NCI-H2029 (cell line): ENCODE measurements at places on chromosomes 16 and 17.

DNA sequence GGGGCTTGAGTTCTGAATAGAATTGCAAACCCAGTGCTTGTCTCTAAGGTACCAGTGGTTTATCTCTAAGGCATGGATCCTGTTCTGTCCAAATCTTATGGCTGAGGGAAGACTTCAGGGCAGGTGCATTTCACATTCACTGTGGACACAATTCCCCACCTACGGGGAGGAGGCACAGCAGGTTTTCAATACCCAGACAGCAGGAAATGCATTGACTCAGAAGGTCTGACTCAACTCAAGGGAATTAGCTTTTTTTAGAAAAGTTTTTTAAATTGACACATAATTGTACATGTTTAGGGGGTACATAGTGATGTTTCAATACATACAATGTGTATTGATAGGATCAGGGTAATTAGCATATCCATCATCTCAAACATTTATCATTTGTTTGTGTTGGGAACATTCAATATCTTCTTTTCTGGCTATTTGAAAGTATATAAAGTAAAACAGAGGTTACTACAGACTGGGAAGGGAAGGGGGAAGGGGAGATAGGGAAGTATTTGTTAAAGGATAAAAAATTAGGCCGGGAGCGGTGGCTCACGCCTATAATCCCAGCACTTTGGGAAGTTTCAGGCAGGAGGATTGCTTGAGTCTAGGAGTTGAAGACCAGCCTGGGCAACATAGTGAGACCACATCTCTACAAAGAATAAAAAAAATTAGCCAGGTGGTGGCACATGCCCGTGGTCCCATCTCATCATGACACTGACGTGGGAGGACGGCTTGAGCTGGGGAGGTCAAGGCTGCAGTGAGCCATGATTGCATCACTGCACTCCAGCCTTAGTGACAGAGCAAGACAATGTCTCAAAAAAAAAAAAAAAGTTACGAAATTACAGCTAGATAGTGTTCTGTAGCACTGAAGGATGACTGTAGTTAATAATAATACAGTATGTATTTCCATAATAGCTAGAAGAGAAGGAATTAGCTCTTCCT, 54.9 kb downstream of the RGS9 start:
- no peak for DNase-seq

GRCh38 chr17:48617471-48618255, 2.6 kb upstream of the HOXB8 start:
- no peak for DNase-seq

DNA sequence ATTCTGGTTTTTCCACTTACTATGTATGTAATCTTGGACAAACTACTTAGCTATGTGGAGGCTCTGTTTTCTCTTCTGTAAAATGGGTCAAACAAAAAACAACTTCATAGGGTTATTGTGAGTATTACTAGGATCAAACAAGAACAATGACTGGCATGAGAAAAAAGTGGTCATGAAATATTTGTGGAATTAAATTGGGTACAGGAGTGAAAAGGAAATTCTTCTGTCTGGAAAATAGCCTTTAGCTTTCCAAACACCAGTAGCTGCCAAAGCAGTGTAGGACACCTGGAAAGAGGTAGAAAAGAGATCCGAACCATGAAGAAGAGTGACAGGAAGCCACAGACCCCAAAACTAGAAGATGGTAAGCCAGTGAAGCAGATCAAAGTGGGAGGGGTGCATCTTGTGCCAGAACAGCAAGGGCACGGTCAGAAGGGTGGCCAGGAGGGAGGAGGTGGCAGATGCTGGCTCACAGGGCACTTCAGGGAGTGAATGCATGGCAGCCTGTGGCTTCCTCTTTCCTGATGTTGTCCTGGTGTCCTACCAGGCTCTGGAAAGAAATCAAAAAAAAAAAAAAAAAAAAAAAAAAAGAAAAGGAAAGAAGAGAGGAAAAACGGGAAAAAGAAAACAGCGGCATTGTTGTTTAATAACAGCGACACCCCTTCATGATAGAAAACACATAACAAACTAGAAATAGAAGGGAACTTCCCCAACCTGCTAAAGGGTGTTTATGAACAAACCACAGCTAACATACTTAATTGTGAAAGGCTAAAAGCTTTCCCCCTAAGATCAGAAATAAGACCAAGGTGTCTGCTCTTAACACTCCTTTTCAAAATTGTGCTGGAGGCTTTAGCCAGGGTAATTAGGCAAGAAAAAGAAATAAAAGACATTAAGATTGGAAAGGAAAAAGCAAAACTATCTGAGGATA, 67.9 kb downstream of the PCTP start:
- DNase-seq = no peak

- no peak for DNase-seq
Observed at GRCh38 chr16:4902038-4902437, 34.9 kb downstream of the PPL start.

DNA sequence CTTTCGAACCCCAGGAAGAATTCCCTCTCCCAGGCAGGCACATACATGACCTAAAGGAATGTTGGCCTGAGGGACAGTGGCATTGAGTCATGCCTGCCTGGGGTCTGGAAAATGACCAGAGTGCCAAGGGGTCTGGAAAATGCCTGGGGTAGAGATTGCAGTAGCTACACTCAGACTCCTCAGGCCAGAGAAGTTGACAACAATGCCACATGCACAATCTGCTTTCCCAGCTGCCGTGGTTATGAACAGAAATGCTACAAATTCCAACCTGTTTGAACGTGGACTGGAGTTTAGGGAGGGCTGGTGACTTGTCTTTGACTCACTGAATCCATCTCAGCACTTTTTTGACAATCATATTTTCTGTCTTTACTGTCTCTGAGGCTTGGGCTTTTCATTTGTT, 250.0 kb downstream of the ABCC12 start:
- no peak for DNase-seq

GRCh38 chr17:75468291-75468754, 11.9 kb downstream of the TMEM94 start:
- DNase-seq = no peak

DNA sequence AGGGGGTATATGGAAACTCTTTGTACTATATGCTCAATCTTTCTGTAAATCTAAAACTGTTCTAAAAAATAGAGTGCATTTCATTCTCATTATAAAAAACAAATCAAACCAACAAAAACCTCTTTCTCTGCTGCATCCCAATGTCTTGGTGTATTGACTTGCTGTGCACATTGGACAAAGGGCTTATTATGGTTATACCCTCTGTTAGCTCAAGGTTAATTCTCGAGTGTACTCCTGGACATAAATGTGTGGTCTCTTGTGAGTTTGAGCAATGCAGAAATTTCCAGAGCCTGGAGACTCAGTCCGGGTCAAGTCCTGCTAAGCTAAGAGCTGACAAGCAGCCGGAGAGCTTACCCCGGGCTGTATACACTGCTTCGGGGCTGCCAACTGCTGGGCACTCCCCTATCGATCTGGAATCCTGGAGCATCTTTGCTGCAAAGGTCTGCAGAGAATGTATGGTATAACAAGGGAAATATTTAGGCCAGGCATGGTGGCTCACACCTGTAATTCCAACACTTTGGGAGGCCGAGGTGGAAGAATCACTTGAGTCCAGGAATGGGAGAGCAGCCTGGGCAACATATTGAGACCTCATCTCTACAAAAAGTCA, 66.2 kb upstream of the BRD7 start:
- DNase-seq = no peak

GRCh38 chr17:82697808-82698064, 762 bp downstream of the RAB40B start:
- no peak for DNase-seq

- peak; percentile 42 for DNase-seq
Observed at GRCh38 chr16:19113577-19114358, at the start of gene ITPRIPL2. Gene ITPRIPL2, plus strand, starts transcription at chr16:19113964. Its CDS starts 498 bp downstream, at chr16:19114462.

DNA sequence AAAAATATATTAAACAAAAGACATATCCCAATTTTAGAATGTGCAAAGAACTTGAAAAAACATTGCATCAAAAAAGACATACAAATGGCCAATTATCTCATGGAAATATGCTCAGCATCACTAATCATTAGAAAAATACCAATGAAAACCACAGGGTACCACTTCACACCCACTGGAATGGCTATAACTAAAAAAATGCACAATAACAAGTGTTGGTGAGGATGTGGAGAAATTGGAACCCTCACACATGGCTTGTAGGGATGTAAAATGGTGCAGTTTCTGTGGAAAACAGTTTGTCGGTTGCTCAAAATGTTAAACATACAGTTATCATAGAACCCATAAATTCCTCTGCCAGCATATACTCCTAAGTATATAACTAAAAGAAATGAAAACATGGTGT, 796 bp upstream of the PSMB6 start:
- DNase-seq = no peak

- no peak for DNase-seq
Observed at GRCh38 chr17:77285594-77286390, 145.0 kb downstream of the SEC14L1 start.

- no peak for DNase-seq
Observed at GRCh38 chr17:32279891-32280716, 14.5 kb downstream of the RHBDL3 start.

GRCh38 chr17:35731239-35731916, at the start of gene RASL10B:
Gene RASL10B, plus strand, starts transcription at chr17:35731639. Its CDS starts 3,546 bp downstream, at chr17:35735185.
- DNase-seq = peak; percentile 4

DNA sequence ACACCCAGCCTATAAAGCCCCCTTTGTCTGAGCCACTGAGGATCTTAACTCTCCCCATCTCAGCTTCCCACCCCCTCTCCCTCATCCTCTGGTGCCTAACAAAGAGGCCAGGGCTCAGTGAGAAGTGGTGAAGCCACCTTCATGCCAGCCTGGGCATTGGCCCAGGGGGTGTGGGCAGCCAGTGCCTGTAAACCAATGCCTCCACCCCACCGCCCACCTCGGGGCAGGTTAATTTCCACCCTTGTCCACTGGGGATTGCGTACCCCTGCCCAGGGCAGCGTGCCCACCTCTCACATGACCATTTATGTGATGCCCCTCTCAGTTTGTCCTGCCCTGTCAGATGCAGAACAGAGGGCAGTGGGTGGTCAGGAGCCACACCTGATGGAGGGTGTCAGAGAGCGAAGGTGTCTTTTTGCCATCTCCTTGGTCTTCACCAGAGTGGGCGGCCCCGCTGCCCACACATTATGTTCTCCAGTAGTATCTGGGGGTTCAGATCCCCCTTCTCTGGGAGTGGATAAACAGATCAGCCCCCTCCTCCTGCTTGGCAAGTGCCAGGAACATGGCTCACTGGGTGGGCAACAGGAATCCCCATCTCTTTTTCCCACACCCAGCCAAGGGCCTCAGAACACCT, 10.1 kb upstream of the ARHGAP23 start:
- DNase-seq = no peak

DNA sequence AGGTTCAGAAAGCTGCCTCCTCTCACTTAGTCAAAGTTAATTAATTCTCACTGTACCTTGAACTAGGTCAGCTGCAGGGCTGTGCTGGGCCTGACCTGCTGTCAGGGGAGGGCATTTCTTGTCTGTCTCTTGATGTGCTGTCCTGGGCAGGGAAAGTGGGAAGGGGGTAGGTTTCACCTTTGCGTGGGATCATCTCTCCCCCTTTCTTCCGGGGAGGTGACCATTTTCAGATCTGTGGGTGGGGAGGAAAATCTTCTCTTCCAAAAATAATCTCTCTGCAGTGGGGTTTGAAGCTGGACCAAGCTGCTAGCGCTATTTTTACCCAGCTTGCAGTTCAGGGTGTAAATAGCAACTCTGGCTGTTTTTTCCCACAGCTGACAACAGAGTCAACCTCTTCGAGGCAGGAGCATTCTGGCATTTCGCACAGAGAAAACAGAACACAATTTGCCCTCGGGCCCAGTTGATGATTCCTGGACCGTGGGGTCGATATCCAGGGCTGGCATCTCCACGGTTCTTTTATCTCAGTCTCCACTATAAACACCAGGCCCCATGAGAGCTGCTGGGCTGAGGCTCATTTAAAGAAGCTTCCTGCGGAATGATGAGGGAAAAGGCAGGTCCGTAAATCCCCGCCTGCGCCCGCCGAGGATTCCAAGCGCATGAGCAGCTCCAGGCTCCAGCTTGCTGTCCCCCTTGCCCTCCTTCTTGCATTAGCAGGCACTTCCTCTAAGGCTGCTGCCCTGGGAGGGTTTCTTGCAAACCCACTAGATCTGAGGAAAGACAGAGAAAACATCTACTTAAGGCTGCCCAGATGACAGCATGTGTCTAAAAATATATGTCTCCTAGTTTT, 93.9 kb downstream of the YPEL2 start:
- no peak for DNase-seq

DNA sequence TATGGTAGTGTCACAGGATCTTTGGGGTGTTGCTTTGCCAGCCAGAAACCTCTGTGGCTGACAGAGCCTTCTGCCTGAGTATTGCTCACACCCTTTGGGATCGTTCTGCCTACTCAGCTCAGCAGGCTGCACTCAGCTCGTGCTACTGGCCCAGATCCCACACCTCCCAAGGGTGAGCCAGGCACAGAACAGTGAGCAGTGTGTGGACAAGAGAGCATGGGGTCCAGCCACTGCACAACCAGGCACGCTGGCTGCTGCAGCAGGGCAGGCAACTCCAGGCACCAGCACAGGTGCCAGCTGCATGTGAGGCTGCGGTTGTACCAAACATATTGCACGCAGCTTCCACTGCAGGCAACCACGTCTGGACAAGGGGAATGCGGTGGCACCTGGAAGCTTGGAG, 84.9 kb downstream of the CYB561 start:
- no peak for DNase-seq

- DNase-seq = no peak
Observed at GRCh38 chr17:35738519-35739133, 7.2 kb downstream of the RASL10B start.

GRCh38 chr17:9146064-9146463, 124.8 kb downstream of the NTN1 start:
- DNase-seq = no peak

DNA sequence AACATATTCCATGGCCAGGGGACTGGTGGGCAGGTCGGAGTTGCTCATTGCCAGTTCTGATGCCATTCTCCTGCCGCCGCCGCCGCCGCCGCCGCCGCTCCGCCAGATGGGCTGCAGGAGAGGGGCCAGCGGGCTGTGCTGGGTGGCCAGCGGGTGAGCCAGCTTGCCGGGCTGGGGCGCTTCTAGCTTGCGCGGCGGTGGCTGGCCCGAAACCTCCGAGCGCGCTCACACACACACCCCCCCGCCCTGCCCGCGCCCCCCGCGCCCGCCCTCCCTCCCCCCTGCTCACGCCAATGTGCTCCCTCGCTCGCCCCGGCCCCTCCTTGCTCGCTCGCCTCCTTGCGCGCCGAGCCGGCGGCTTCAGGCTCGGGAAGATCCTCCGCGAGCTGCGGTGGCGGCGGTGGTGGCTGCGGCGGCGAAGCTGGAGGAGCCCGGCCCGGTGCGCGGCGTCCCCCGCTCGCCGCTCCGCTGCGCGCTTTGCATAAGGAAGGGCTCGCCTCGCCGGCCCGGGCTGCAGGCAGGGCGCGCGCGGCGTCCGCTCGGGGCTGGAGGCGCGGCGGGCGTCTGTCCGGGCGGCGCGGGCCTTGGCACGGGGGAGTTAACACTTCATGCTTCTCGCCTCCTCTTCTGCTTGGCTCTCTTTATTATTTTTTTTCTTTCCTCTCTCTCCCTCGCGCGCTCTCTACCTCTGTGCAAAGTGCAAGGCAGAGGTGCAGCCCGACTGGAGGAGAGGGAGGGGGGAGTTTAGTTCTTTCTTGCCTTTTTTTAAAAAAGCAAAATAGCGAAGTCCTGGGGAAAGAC, 500 bp downstream of the MAF start:
- DNase-seq = peak; percentile 31
